ENCODE measurements at places on chromosomes 3 and 15.

DNA sequence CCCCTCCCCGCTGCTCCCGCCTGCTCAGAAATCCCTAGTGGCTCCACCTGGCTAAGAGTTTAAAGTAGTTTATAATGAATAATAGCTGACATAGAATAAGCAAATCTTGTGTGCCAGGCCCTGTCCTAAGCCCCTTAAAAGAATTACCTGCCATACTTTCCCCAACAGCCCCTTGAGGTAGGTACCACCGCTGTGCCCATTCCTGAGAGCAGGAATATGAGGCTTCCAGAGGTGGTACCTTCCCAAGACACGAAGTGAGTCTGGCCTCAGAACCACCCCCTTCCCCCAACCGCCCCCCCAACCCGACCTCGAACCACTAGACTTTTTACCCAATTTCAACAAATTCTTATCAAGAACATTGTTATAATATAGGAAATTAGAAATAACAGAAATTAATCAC, 1.2 kb downstream of the ABHD6 start:
- no peak for DNase-seq

- DNase-seq: no peak
Measured at GRCh38 chr3:38536671-38537070, 40.5 kb downstream of the EXOG start.

GRCh38 chr3:51830836-51831385, 30.5 kb upstream of the IQCF2 start:
- DNase-seq: no peak

- DNase-seq: no peak
Measured at GRCh38 chr3:195076981-195077610, 193.9 kb downstream of the XXYLT1 start.

GRCh38 chr3:83890763-83891135, 1068.0 kb upstream of the CADM2 start:
- no peak for DNase-seq

DNA sequence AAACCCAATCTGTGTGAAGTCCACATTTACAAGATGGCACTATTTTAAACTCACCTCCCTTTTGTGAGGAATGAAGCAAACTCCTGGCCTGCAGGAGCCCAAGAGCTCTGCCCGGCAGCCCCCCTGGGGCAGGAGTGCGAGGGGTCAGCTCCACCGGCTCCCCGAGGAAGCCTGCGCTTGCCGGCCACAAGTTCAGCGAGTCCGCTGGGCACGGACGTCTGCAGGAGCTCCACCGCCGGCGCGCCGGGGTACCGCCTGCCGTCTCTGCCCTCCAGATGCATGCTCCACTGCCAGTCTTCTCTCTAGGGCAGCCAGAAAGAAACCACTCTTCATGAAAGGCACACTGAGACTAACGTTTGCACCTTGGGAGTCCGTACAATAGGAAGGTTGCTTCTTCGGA, 17.5 kb downstream of the OCA2 start:
- DNase-seq: no peak

DNA sequence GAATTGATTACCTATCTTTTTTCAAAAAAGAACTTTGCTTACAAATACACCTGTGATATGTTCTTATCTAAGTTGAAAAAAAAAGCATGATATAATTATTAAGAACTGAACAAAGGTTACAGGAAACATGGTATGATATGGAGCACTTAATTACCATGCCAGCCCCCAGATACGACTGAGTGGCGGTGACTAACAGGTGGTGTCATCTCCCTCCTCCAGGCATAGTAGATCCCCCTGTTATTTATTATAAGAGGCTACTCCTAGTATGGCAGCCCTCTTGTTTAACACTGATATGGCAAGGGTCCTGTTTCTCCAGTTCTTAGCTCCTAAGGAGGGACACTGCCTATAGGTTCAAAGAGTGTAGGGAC, 31.0 kb upstream of the TM4SF4 start:
- no peak for DNase-seq

- no peak for DNase-seq
Measured at GRCh38 chr3:17489139-17489538, 253.3 kb downstream of the TBC1D5 start.

- no peak for DNase-seq
Measured at GRCh38 chr3:156735471-156735870, 61.1 kb downstream of the TIPARP start.

DNA sequence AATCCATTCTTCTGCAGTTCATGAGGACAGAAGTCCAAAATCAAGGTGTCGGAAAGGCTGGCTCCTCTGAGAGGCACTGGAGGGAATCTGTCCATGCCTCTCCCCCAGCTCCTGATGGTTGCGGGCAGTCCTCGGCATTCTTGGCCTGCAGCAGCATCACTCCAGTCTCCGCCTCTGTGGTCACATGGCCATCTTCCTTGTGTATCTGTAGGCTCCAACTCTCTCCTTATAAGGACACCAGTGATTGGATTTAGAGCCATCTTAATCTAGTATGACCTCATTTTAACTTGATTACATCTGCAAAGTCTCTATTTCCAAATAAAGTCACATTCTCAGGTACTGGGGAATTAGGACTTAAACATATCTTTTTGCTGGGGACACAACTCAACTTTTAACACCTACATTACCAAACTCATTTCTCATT, 56.0 kb upstream of the FLNB start:
- peak; percentile 66 for DNase-seq

DNA sequence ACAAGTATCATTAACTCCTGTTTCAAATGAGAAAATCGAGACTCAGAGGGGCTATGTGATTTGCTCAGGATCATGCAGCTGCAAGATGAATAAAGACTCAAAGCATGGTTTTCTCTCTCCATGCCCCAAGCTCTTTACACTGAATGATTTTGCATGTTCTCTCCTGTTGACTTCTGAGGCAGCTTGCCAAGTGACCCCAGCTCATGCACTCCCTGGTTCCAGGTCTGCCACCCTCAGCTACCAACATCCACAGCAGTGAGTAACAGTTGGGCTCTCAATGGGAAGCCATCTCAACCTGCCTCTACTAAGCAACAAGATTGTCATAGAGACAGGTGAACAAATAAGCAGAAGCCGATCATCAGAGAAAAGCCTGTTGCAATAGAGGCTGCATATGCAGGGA, 116.9 kb upstream of the GADL1 start:
- DNase-seq: no peak

GRCh38 chr15:100810831-100811230, 68.8 kb upstream of the ALDH1A3 start:
- DNase-seq: no peak

GRCh38 chr3:138196023-138196422, 8.9 kb downstream of the ARMC8 start:
- DNase-seq: no peak

DNA sequence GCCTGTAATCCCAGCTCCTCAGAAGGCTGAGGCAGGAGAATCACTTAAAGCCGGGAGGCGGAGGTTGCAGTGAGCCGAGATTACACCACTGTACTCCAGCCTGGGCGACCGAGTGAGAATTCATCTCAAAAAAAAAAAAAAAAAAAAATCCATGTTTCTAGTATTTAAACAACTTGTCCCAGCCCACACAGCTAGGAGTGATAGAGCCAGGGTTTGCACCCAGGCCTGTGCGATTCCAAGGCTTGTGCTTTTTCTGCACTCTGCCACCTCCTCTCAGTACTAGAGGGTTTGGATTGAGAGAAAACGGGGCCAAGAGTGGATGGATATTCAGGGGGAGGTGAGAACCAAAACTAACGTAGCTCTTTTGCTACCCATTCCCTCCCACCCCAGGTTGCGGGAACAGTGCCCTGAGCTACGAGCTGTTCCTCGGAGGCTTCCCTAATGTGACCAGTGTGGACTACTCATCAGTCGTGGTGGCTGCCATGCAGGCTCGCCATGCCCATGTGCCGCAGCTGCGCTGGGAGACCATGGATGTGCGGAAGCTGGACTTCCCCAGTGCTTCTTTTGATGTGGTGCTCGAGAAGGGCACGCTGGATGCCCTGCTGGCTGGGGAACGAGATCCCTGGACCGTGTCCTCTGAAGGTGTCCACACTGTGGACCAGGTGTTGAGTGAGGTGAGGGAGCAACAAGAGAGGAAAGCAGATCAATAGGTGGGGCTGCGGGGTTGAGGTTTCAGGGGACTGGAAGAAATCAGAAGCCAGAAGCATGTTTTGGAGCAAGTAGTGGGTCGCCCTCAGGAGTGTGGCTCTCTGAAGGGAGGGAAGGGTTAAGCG, 4.1 kb downstream of the CAMK2N2 start:
- DNase-seq: no peak

DNA sequence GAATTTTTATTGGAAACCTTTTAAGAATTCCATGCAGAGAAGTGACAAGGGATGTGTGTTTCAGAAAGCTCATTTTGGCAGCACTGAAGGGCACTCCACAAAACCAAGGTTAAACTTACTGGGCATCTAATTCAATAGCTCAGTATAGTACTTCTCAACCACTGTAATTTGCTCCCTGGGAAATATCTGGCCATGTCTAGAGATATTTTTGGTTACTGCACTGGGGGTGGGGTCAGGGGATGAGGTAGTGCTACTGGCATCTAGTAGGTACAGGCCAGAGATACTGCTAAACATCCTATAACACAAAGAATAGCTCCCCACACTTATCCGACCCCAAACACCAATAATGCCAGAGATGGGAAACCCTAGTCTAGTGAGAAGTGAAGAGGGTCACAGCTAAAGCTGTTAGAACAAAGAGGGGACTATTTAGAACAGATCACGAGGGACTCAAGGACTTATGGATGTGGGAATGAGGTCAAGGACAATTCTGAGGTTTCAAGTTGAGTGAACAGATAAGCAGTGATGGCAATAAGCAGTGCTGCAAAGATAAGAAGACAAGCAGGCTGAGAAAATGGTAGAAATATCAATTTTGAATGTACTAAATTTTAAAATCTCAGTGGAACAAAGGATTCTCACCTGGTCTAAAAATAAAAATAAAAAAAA, 3.2 kb downstream of the MRPL46 start:
- no peak for DNase-seq

DNA sequence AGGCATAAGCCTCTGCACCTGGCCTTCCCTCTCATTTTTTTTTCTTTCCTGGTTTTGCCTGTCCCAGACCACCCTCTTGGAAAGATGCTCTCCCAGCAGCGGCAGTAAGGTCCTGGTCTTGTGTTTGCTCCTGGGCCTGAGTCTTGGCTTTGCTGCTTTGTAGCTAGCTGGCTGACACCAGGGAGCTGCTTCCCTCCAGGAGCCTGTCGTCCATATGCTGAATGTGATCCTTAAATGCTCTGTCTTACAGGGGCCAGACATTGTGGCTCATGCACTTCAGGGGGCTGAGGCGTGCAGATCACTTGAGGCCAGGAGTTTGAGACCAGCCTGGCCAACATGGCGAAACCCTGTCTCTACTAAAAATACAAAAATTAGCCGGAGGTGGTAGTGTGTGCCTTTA, 17.2 kb downstream of the FLNB start:
- DNase-seq: no peak

Measured in GM03348 (cell line).